ENCODE measurements at places on chromosomes 11 and 22.

GRCh38 chr11:117876341-117877119 lies at the start of gene FXYD6:
FXYD6 (minus strand) TSS chr11:117876658; CDS start chr11:117842776, 33,882 bp downstream.
- DNase-seq, result no peak

- DNase-seq, result no peak
Observed at GRCh38 chr11:105000797-105001196, 22.2 kb downstream of the CASP5 start.

DNA sequence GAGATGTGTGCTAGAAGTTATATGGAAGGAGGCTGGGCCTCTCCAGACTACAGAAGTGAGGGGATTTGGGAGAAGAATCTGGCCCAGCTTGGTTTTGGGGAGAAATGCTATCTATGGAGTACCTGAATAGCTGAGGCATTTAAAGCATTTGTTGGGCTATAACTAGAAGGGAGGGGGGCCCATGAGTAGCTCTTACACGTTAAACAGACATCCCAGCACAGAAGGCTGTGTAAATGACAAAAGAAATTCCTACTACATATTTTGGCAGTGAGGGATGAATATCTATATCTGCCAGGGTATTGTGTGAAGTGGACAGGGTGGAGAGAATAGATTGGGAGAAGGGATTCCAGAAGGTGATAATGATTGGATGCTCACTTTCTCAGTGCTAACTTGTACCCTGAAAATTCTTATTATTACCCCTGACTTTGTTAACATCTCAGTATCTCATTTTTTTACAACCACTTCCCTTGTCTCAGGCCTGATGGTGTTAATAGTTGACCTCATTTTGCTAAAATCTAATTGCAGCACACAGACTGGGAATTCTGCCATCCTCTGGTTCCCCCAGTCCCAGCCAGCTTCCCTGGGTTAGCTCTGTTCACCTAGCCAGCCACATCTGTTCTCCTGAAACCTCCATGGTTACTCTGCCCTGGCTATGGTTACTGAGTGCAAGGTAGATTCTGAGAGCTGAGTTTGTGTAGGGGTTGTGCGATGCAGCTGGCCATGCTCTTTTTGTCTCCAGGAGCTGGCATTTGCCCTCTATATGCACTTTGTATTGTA lies 28.8 kb upstream of the RRM1 start:
- no peak for DNase-seq

DNA sequence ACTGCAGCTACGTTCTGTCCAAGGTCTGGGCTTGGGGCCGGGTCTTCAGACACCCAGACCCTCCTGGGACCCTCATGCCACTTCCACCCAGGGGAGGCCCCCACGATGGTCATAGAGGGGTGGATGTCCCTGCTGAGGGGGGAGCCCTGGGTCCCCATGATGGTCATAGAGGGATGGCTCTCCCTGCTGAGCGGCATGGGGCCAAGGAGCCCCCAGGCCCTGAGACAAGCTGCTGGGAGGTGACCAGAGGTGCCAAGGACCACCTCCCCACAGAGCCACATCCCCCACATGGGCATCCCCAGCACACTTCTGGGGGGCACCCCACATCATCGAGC lies 7.2 kb downstream of the MUC5B start:
- no peak for DNase-seq

DNA sequence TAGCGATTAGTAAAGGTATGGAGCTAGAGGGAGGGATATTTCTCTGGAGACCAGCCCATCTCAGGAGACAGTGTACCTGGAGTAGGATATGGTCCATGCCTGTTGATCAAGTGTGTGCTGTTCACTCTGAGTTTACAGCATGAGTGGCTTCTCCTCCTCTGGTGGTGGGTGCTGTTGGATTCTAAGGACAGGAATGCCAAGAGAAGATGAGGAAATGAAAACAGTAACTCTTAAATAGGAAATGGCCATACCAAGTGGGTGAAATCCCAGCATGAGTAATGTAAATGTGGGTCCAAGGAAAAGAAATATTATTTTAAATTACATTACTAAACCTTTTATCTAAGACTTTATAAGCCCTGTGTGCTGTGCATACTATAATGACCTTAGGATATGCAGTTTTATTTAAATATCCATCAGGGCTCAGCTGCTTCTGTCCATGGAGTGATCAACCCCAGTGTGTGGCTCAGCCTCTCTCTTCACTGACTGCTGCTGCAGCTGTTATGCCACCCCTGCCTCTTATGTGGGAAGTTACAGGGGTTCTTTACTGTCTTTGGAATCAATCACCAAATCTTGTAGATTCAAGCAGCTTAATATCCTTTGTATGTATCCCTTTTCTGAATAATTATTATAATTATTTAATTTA lies 54.3 kb downstream of the FAT3 start:
- no peak for DNase-seq

DNA sequence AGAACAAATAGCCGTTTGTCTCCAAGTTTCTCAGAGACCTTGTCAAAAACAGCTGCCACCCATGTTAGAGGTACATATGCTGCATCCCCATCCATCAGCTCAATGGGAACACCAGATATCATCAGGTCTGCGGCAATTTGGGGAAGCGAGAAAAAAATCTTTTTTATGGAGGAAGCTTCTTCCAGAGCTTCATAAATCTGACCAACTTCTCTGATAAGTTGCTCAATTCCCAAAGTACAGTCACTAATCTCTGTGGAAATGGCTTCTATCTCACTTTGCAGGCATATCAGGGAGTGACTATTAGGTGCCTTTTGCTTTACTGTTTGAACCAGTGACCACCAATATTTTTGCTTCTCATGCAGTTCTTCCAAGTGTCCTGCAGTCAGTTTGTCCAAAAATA lies 34.3 kb upstream of the MRPL17 start:
- DNase-seq, result no peak

GRCh38 chr11:109604481-109605400 lies 182.8 kb downstream of the C11orf87 start:
- no peak for DNase-seq

DNA sequence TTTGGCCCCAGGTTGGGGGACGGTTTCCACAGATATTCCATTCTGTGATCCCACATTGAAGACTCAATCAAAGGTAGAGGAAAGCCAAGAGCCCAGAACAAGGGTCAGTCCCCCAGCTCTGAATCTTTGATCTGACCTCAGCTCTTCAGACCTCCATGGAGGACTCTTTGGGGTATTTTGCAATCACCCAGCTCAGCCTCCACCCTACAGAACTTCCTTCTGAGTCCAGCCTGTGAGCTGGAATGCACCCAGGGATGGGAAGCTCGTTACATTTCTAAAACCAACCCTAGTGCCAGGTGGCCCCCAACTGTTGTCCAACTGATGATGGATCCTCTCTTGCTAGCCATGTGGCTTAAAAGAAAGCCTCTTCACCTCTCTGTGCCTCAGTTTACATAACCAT lies 335.3 kb downstream of the MN1 start:
- DNase-seq, result no peak

DNA sequence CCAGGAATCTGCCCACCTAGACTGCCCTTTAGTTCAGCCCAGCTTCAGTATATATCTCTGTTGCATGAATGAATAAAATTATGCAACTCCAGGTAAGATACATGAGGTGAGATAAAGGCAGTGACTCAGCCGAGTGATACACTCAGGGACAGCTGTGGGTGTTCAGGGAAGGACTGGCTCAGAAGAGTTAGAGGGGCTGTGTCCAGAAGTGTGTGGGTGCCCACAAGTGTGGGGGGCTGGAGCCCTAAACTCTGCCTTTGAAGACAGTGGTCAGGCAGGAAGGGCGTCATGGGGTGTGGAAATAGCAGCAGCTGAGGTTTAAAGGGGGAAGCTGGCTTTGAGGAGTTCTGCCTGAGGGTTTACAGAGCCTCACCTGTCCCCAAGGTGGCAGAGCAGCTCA lies 8.3 kb downstream of the FTH1 start:
- DNase-seq, result no peak

- DNase-seq, result no peak
Observed at GRCh38 chr11:35907648-35908431, 36.0 kb upstream of the LDLRAD3 start.

- peak; percentile 76 for DNase-seq
Observed at GRCh38 chr22:36439481-36440271, 41.8 kb downstream of the TXN2 start.

DNA sequence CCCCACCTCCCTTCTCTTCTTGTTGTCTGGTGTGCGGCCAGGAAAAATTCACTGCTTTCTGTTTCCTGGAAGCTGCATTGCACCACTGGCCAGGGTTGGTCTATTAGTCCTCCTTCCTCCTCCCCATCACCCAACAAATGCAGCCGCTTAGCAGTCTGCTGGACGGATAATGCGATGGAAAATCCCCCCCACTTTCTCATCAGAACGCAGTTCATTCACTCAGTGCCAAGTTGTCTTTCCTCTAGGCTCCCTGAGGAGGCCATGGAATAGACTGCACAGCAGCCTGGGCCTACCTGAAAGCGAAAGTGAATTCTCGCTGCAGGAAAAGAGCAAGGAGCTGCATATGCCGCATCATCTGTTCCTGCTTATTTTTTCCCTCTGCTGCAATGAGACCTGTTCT lies 513.6 kb downstream of the METTL15 start:
- DNase-seq, result no peak

DNA sequence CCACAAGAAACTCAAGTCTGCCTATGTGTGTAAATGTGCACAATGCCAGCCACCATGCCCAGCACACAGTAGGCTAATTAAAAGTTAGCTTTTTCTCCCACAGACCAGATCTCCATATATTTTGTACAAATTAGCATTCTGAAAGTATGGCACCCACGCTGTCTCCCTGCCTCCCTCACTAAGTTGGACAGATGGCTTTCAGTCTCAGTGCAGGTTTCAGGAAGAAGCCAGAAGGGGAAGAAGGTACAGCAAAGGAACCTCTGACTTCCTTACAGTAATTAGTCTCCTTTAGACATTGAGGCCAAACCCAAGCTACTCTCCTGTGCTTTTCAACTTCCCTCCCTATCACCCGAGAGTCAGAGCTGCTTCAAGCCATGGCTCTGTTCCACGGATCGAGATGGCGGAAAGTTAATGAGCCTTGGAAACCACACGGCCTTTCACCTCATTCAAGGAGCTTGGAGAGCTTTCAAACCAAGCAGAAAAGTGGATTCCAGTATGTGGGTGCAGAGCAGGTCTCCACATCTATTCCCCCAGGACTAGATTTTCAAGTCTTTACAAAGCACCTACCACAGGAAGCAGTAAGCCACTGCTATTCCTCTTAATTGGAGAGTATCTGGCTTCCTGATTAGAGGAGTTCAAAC lies 221.1 kb upstream of the NARS2 start:
- DNase-seq, result no peak

GRCh38 chr11:94782446-94782845 lies 14.3 kb downstream of the AMOTL1 start:
- DNase-seq, result no peak

DNA sequence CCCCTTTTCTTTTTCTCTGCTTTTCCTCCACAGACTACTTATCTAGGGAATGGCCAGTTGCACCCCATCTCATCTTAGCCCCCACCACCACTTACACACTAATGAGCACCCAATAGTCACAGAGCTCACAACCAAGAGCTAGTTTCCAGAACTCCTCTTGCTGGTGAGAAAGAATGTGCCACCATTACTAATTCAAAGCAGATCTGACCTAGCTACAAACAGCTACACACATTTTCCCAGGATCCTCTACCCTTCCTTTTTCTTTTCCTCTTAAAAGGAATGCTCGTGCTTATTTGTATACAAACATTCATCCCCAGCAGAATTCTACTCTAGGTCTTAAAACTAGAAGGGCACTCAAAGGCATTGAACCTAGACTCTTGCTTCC lies 136.8 kb downstream of the CD44 start:
- no peak for DNase-seq

DNA sequence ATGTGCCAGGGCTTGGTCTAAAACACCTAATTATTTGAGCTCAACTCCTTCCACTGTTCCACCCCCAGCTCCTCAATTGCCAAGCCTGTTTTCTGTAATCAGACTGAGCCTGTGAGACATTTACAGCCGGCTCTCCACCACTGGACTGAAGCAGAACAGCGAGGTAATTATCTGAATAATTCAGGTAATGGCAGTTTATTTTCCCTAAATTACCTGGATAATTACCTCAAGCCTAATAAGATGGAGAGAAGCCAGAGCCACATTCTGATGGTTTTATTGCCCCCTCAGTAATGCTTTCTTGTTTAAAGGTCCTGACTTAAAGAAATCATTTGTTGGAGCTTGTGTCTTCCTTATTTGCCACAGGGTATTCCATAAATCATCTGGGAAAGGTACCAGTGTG lies 64.2 kb downstream of the FZD4 start:
- DNase-seq, result no peak

DNA sequence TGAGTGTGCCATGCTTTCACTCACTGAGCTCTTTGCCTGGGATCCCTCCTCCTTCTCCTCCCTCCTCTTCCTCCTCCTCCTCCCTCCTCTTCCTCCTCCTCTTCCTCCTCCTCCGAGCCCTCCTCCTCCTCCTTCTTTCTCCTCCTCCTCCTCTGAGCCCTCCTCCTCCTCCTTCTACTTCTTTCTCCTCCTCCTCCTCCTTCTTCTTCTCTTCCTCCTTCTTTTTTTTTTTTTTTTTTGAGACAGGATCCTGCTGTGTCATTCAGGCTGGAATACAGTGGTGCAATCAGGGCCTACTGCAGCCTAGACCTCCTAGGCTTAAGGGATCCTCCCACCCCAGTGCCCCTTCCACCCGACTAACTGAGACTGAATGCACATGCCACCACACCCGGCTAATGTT lies 62.3 kb downstream of the DEUP1 start:
- DNase-seq, result no peak

DNA sequence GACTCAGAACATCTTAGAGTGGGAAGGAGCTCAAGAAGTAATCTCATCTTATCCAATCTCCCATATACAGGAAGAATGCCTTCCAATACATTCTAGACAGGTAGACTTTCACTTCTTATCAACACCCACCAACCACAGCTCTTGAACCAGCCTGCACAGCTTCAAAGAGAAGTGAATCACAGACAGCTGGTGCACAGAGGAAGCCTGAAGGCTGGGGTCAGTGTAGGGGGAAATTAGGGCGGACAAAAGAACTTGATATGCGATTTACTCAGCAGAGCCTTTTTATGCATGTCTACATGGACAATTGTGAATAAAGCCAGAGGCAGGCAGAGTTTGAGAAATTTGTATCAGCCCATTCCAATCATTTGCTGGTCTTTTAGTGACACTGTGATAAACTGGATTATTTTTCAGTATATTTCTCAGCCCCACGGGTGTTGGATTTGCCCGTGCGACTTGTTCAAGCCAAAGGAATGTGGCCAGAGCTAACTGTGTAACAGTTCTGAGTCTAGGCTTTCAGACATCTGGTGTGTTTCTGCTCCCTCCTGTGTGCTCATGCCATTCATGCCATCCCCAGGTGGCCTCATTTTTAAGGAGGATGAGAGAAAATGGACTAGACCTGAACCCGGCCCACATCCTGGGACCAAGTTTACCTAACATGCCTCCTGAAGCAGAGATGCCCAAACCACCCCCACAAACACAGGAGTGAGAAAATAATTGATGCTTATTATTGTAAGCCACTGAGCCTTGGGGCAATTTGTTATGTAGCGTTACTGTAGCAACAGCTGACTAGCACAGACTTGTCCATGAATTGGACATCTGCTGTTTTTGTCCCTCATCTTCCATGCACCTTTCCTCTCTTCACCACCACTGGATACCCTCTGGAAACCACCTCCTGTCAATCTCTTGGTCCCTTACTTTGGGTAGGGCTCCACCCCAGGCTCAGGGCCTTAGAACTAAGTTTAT lies 137.5 kb upstream of the HSD17B12 start:
- no peak for DNase-seq

All from SW 1271 (cell line).